ENCODE measurements at places on chromosomes 4 and X. TPM values are rescaled to one million over a fixed set of nuclear protein-coding genes. Genes with fewer than 3 reads are reported as not detected.

The TREX2 gene
- 1.4 TPM for total RNA-seq

The CWH43 gene
- total RNA-seq = 43.3 TPM

DNA sequence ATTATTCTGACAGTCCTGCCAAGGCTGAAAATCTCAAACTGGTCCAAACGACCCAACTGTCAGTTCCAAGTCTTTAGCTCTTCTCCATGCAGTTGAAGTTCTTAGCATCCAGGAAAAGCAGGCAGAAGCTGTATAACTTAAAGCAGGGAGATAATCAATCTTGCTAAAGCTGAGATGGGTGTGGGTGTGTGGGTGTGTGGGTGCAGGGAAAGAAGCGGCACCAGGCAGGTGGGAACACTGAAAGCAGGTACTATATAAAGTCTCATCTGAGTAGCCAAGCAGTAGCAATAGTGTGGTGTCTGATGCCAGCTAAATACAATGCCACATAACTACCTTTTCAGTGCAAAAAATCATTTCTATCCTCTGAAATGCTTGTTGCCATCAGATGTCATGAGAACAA is 69.7 kb upstream of the EGFL6 start:
- H3K36me3 ChIP-seq = no peaks in the 10 kb centered on the region
- DNase-seq = no peak
- H3K27me3 ChIP-seq = no peaks in the 10 kb centered on the region
- H3K27ac ChIP-seq = no peak overlapping the region
- H3K4me3 ChIP-seq = no peak overlapping the region
- no peaks in the 10 kb centered on the region for H3K4me1 ChIP-seq

- H3K4me1 ChIP-seq = peaks cover 10% of the 10 kb centered on the region
- peak overlapping the region; percentile 38 for H3K27ac ChIP-seq
- H3K27me3 ChIP-seq = no peaks in the 10 kb centered on the region
- no peak for DNase-seq
These were observed 128.2 kb upstream of the RASGEF1B start for GRCh38 chr4:81599742-81600380.

DNA sequence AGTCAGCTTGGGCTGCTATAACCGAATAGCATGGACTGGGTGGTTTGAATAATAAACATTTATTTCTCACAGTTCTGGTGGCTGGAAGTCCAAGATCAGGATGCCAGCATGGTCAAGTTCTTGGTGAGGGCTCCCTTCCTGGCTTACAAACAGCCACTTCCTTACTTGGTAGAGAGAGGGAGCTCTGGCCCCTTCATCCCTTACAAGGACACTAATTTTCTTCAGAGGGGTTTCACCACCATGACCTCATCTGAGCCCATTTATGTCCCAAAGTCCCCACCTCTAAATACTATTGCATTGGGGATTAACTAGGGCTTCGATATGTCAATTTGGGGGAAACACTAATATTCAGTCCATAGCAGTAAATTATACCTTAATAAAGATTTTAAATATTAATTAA is 61.8 kb downstream of the CLNK start:
- H3K36me3 ChIP-seq = no peaks in the 10 kb centered on the region
- DNase-seq = no peak
- H3K27ac ChIP-seq = no peak overlapping the region
- no peaks in the 10 kb centered on the region for H3K4me1 ChIP-seq

- DNase-seq = no peak
- no peaks in the 10 kb centered on the region for H3K27me3 ChIP-seq
- H3K27ac ChIP-seq = no peak overlapping the region
- H3K4me1 ChIP-seq = no peaks in the 10 kb centered on the region
These were observed 32.7 kb downstream of the ACSL1 start for GRCh38 chr4:184792950-184793555.

The TIMM17B gene
- total RNA-seq = 39.9 TPM

DNA sequence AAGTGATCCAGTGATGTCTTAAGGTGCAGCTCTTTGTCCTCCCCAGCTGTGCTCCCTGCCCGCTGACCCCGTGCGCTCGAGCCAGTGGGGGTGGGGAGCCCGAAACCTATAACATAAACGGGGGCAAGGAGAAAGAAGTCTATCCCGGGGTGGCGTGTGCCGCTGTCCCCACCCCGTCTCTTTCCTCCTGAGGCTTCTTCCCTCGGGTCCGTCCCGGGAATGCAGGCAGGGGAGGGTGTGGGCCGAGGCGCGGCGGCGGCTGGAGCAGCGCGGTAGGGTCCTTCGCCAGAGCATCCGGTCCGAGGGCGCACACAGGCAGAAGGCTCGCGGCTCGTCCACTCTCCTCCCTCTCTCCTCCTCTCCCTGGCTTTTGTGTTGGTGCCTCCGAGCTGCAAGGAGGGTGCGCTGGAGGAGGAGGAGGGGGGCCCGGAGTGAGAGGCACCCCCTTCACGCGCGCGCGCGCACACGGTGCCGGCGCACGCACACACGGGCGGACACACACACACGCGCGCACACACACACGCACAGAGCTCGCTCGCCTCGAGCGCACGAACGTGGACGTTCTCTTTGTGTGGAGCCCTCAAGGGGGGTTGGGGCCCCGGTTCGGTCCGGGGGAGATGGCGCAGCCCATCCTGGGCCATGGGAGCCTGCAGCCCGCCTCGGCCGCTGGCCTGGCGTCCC is at the start of gene RAB33A:
RAB33A (plus strand) TSS at position 517 of the 681 bp plus-strand sequence; CDS start at position 618, 101 bp downstream.
- peak within 1 kb of the TSS; percentile 74 for H3K27ac ChIP-seq
- H3K36me3 ChIP-seq = no peaks in the 10 kb centered on the region

The CNKSR2 gene
- not detected for total RNA-seq

- H3K36me3 ChIP-seq = no peaks in the 10 kb centered on the region
- no peak overlapping the region for H3K4me3 ChIP-seq
- H3K27me3 ChIP-seq = no peaks in the 10 kb centered on the region
- H3K27ac ChIP-seq = no peak overlapping the region
- peaks cover 24% of the 10 kb centered on the region for H3K4me1 ChIP-seq
These were observed 36.4 kb upstream of the CWH43 start for GRCh38 chr4:48949518-48950219.

GRCh38 chr4:7903791-7904516 is 35.7 kb downstream of the AFAP1 start:
- H3K4me1 ChIP-seq = peaks cover 18% of the 10 kb centered on the region
- no peak for DNase-seq
- H3K27me3 ChIP-seq = no peaks in the 10 kb centered on the region
- no peaks in the 10 kb centered on the region for H3K36me3 ChIP-seq
- no peak overlapping the region for H3K4me3 ChIP-seq

GRCh38 chrX:137025930-137026329 is 7.9 kb downstream of the GPR101 start:
- DNase-seq = no peak
- no peak overlapping the region for H3K4me3 ChIP-seq
- H3K27ac ChIP-seq = no peak overlapping the region
- H3K36me3 ChIP-seq = no peaks in the 10 kb centered on the region
- no peaks in the 10 kb centered on the region for H3K4me1 ChIP-seq

The MAGEB10 gene
- not detected for total RNA-seq

The HTRA3 gene
- 1.5 TPM for total RNA-seq

- H3K27ac ChIP-seq = no peak overlapping the region
- H3K36me3 ChIP-seq = no peaks in the 10 kb centered on the region
- H3K4me3 ChIP-seq = no peak overlapping the region
- no peak for DNase-seq
- H3K27me3 ChIP-seq = no peaks in the 10 kb centered on the region
These were observed 22.1 kb upstream of the OPN1LW start for GRCh38 chrX:154121961-154122360.

DNA sequence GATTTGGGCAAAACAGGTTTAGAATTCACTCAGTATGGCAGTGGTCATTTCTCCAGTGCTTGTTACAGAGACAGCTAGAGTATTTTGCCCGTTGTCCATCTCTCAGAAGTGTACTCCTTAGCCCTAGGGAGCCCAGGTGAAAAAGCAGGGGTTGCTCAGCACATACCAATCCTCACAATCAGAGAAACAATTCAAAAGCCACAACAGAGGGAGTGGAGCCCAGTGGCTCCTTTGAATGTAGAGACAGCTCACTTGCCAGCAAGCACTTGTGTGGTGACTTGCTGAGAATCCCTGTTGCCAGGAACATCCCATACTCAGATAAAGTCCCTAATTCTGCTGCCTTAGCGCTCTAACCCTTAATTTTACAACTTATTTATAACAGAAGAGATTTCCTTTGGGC is 1488.3 kb downstream of the RPA4 start:
- H3K36me3 ChIP-seq = no peaks in the 10 kb centered on the region
- H3K27me3 ChIP-seq = no peaks in the 10 kb centered on the region
- no peak overlapping the region for H3K27ac ChIP-seq
- H3K4me1 ChIP-seq = no peaks in the 10 kb centered on the region

The GPRASP2 gene
- total RNA-seq = 2.2 TPM

DNA sequence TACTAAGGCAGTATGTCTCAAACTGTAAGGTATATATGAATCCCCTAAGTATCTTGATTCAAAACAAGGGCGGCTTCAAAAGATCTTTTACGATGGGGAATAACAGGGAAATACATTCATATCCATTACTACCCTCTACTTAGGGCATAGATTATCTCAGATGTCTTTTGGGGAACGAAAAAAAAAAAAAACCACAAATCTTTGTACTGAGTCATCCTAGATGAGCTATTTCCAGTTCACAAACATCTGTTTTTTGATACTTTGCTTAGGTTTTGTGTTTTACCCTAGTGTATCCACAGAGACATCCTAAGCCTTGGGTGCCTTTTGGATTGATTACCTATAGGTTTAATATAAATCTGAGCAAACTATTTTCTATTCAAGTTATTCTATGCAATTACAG is 457.2 kb downstream of the NLGN4X start:
- no peaks in the 10 kb centered on the region for H3K27me3 ChIP-seq
- no peak overlapping the region for H3K4me3 ChIP-seq
- no peak for DNase-seq
- no peak overlapping the region for H3K27ac ChIP-seq
- no peaks in the 10 kb centered on the region for H3K4me1 ChIP-seq
- no peaks in the 10 kb centered on the region for H3K36me3 ChIP-seq

The SSX4B gene
- total RNA-seq = not detected

GRCh38 chrX:70264784-70265183 is 3.4 kb upstream of the ARR3 start:
- H3K27ac ChIP-seq = no peak overlapping the region
- no peaks in the 10 kb centered on the region for H3K36me3 ChIP-seq
- no peak for DNase-seq

DNA sequence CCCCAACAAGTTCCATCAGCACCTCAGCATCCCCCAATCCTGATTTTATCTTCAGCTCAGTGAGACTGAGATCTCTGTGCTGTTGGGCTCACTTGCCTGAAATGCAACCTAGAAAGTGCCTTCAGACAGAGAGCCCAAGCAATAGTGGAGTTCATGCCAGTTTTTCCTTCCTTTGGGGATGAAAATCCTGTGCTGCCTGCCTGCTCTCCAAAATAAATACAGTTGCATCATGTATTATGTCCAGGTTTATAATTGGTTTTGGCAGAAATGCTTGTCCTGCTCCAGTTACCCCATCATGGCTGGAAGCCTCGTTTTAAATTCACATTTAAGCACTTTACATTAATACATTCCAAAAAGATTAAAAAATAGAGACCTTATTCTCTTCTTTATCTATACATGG is 1865.5 kb upstream of the TENM3 start:
- H3K36me3 ChIP-seq = no peaks in the 10 kb centered on the region
- no peak overlapping the region for H3K27ac ChIP-seq
- H3K4me3 ChIP-seq = no peak overlapping the region
- H3K27me3 ChIP-seq = no peaks in the 10 kb centered on the region
- no peak for DNase-seq

Measured in transverse colon (tissue), 4 donors.